ENCODE measurements at places on chromosomes 4 and X.

DNA sequence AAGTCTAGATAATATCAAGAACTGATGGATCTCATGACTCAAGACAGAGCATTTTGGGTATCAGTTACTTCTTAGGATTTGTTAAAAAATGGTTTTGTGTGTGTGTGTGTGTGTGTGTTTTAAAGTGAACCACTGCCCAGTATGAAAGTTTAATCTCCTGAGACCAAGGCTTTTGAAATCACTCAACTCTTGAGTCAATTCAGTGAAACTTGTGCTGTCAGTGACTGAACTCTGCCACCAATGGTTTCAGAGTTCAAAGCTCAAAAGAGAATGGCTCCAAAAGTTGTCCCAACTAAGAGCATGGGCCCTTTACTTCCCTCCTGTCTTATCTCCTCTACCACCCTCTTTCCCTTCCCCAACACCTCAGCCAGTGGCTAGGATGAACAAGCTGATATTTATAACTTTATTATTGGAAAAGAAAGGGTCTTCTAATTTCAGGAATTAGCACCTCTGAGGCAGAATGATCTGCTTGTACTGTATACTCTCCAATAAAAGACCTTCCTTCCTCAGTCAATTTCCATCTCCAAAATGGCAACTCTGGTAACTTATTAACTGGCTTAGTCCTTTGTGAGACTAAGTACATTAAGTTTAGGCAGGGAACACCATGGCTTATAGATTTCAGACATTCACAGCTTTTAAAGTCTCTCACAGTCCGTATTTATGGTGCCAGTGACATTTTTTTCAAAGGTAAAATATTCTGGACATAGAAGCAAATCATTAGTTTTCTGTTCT, 152.2 kb downstream of the REPS2 start:
- no peak for DNase-seq

- DNase-seq, result no peak
Measured at GRCh38 chr4:25103418-25103817, 56.8 kb downstream of the SEPSECS start.

DNA sequence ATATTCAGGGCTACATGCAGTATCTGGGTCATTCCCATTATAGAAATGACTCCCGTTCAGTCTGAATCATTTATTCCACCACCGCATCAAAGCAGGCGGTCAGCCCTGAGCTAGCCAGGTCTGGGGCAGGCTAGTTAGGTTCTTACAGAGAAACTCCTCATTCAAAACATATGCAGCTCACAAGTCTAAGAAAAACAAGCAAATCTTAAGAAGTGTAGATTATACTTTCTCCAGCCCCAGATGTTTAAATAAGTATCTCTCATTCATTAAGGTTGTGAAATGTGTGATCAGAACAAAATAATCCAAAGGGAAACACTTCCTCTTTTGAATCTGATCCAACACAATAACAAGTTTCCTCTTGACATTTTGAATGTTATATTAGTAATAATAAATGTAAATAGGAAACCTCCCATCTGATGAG, 441.9 kb downstream of the INPP4B start:
- peak; percentile 77 for DNase-seq

DNA sequence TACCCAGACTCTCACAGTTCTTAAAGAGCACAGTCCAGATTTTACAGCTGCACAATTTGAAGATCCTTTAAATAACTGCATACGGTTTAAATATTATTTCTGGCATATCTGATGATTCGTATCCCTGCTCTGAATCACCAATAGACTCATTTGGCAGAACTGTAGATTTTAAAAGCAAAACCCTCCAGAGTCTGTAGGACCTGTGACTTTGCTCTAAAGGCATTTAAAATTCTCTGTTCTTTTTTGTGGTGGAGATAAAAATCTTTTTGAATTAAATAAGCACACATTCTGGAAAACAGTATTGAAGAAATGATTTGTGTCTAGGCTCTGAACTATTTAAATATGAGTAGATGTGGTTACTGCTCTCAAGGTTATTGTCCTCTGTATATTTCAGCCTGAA, 246.2 kb upstream of the PITX2 start:
- no peak for DNase-seq

DNA sequence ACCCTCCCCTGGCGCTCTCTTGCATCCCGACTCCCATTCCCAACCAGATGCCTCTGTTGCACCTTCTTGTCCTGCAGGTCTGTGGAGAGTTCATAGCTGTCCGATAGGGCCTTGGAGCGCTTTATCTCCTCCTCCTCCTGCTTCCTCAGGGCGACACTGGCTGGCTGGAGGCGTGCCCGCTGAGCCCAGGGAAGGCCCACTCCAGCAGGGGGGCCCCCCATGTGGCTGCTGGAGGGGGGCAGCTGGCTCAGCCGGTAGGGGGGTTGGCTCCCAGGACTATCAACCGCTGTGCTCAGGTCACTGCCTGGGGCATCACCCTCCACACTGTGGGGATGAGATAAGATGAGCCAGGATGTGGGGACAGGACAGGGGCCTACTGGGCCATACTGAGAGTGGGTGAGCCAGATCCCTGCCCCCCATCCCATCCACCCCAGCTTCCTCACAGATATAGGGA, 25.6 kb downstream of the IQSEC2 start:
- no peak for DNase-seq

- DNase-seq, result no peak
Measured at GRCh38 chr4:151853034-151853433, 92.2 kb upstream of the GATB start.

- peak; percentile 63 for DNase-seq
Measured at GRCh38 chr4:174828845-174829701, at the start of gene GLRA3. GLRA3 (minus strand) TSS chr4:174829247; CDS start chr4:174828811, 436 bp downstream.

DNA sequence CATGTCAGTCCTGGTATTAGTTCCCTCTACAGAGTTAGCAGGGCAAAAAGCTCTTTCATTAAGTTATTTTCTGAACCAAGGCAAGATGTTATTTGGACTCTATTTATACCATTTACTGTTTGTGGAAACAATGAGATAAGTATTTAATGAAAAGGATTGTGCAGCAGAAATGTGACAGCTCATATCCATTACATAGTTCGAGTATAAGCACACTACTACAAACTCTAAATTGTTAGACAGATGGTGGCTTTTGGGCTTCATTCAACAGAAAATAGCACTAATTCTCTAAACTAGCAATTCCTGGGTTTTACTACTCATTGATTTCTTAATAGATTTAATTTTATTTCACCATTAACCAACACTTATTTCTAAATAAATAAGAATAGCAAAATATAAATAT, 95.2 kb upstream of the ANK2 start:
- no peak for DNase-seq

- no peak for DNase-seq
Measured at GRCh38 chrX:1316527-1316926, 20.1 kb upstream of the IL3RA start.

GRCh38 chr4:186823989-186824388, 100.3 kb upstream of the FAT1 start:
- no peak for DNase-seq

- DNase-seq, result no peak
Measured at GRCh38 chr4:94550352-94550751, 98.6 kb downstream of the PDLIM5 start.

GRCh38 chr4:183905593-183906488, 734 bp downstream of the STOX2 start:
- peak; percentile 50 for DNase-seq

- DNase-seq, result peak; percentile 68
Measured at GRCh38 chr4:41719417-41719816, 29.1 kb downstream of the PHOX2B start.

DNA sequence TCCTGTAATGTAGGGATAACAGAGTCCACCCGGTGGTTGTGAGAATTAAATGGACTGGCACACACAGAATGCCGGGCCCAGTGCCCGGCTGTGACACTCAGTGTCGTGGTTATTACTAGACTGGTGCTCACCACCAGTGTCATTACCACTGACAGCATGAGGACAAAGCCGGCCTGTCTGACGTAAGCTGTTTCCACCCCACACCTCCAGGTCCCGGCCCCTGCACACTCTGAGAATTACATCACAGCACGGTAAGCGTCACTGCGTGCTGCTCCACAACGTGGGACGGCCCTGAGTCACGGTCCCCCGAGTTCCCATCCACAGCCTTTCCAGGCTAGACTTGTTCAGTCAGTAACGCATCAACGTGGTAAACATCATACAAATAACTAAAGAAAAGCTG, 22.9 kb downstream of the FAT1 start:
- DNase-seq, result peak; percentile 63

DNA sequence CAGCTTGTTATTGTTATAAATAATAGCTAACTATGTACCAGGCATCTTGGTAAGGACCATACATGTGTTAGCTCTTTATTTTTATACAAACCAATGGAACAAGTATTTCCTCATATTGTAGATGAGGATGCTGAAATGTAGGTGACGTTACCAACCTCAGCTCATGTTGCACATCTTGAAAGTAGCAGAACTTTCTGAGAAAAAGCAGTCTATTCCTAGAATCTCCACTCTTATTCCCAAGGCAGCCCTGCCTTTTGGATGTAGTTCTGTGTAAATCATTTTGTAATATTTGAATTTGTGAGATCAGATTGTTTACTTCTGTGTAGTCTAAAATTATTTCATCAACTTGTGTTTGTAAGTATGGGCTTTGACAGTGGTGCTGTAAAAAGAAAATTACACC, 5.3 kb downstream of the FHDC1 start:
- no peak for DNase-seq

DNA sequence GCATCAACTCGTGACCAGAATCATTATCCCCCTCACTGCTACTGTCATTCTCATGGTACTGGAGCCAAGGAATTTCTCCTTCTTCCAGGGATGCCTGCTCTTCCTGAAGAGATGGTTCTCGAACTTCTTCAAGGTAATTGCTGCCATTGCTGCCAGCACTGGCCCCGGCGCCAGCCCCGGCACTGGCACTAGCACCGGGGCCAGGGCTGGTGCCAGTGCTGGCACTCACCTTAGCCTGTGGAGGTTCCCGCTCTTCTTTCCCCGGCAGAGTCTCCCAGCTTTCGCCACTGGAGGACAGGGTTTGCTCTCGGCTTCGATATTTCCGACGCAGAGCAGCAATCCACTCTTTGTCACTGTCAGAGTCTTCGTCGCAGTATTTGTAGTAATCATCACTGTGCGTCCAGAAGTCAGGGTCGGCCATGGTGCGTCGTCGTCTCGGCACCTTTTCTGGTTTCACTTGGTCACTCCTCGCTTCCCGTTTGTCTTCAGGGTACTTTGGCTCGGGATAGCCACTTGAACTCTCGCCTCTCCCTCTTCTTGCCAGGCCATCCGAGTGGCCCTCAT, 3.4 kb downstream of the PJA1 start:
- no peak for DNase-seq

DNA sequence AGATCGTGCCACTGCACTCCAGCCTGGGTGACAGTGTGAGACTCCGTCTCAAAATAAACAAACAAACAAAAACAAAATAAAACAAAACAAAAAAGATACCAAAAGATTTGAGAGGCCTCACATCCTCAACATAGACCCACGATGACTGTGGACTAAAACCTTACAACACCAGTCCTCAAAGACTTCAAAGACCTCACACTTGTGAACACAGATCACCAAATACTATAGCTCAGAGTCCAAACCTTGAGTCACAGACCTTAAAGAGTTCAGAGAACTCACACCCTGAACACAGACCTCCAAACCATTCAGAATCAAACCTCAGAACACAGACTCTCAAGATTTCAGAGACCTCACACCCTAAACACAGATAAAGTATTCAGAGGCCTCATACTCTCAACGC, 12.7 kb upstream of the PAGE4 start:
- DNase-seq, result no peak

DNA sequence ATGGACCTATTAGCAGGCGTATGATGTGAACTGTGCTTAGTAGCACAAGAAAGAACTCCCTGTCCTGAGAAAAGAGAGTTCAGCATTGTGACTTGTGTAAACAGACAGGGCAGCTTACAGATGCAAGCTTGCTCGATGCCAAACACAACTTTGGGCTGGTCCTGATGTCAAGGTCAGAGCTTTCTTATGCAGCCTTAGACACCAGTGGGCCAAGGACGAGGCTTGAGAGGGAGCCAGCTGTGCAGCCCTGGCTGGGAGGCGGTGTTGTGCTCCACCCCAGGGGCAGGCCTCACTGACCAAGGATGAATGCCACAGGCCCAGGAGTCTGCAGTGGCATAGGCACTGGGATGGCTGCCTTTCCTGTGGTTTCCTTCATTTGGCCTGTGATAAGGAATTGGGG, 35.4 kb downstream of the JADE1 start:
- no peak for DNase-seq

DNA sequence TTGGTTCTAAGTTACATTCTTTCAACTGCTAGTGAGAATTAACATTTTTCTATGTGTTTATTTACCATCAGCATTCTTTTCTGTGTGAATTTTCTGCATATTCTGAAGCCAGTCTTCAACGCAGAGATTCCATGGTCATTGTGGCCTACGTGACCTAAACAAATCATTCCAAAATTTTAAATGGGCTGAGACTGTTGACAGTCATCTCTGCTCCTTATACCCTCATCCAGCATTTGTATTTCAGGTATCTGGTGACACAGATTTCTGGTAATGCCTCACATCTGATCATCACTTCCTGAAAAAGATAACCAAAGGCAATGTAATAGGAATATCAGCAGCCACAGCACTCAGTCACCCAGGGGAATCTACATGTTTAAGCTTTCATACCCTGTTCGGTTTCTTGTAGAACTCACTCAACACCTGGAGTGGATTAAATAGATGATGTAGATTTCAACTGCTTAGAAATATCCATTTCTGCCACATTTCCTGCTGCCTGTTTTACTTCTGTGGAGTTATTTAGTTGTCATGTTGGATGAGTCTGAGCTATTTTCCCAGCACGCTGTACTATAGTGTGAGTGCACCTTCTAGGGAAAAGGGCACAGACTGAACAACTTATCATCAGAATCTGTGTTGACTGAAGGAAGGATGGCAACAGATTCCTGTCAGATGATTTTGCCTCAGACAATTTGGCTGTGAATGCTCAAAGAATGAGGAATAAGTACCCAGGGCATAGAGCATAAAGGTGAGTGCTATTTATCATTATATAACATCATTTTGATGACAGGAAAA, 73.0 kb upstream of the HPGD start:
- no peak for DNase-seq

- no peak for DNase-seq
Measured at GRCh38 chrX:108494406-108495090, 54.9 kb downstream of the COL4A5 start.

GRCh38 chr4:61162116-61162515, 38.0 kb upstream of the ADGRL3 start:
- DNase-seq, result peak; percentile 17

DNA sequence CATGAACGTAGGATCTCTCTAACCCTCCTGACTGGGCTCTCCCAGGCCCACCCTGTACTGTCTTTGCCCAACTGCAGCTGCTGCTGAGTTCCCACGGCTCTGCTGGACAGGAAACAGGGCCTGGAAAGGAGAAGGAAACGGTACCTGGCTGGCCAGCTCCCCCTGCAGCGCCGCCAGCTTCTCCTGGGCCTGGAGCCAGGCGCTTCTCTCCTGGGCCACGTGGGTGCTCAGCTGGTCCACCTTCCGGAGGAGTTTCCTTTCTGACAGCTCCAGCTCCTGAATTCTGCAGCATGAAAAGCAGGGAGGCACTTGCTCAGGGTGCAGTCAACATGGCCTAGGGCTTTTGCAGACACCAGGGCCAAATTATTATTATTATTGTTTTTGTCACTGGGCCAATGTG, 6.5 kb downstream of the C4orf50 start:
- no peak for DNase-seq
